ENCODE measurements at places on chromosomes 16 and 17.

DNA sequence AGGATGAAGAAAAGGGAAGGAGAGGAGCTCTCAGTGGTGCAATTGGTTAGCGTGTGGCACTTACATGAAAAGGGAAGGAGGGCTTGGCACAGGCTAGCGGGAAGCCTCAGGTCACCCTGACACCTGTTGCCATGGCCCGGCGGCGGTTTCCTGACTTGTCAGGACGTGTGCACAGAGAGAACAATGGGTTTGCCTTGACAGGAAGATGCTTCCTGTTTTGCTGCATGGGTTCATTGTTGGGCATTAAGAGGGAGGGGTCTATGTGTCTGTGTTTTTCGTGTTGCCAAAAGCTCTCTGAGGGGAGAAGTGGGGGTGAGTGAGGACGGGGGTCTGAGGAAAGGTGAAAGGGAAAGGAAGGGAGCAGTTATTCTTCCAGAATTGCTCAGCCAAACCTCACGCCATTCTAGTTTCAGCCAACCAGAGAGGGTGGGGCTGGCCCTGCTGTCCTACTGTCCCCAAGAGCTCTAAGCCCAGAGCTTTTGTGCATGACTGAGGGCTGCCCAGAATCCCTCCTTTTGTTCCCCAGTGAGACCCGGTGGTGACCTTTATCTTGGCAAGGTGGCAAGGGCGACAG, 17.1 kb upstream of the CCR7 start:
- DNase-seq, result peak; percentile 55

DNA sequence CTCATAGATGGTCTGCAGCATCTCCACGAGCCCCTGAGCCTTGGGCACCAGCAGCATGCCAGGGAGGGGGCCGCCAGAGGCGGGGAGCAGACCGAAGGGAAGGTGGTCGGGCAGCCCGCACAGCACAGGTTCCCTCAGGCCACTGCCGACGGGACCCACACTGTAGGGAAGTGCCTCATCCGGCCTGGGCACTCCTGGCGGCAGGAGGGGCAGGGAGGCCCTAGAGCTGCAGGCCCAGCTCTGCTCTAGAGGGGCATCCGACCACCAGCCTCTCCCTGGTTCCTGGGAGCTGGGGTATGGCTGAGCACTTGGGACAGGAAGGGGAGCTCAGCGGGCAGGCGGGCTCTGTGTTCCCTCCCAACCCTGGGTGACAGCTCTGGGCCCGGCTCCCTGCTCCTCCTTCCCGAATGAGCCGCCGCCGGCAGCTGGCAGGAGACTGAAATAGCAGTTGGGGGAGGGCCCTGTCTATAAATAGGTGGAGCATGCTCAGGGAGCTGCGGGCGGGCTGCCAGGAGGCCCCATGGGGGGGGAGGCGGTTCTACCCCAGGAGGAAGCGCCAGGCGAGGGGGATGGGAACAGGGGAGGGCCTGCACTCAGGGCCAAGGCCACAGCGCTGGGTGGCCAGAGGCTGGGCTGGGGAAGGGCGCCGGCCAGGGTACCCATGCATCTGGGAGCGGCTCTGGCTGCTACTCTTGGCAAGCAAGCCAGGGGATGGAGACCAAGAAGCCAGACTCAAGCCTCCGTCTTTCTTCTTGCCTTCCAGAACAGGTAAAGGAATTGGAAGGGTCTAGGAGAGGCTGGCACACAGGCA, 12.4 kb downstream of the HDAC5 start:
- no peak for DNase-seq

DNA sequence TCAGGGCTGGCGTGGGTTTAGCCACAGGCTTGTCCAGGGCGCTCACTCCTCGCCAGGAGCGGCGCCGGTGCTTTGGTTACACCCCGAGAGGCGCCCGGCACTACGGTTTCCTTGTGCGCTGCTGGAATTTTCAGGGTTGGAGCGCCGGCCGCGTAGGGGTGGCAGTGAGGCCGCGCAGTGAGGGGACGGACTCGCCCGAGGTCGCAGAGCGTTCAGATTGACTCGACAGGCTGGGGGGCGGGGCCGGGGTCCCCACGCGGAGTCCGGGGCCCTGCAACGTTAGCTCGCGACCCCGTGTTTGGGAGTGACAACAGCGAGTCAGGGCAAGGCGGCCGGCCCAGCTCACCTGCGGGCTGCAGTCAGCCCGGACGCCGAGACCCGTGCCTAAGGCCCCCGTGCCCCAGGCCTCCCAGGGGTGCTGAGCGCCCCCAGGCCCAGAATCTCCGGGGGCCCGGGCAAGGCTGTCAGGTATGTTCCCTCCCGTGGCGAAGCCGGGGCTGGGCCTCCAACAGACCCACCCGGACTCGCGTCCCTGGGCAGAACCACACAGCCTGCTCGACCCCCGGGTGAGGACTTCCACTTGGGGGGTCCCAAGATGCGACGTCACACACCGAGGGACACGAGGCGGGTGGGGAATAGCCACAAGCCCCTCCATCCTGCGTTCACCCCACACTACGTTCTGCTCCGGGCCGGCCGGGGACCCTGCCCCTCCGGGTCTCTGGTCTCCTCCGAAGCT, 1.3 kb upstream of the ACTG1 start:
- peak; percentile 19 for DNase-seq

- DNase-seq, result no peak
Observed at GRCh38 chr17:38354466-38354865, 2.8 kb downstream of the SOCS7 start.

GRCh38 chr17:32947736-32948135, 19.8 kb downstream of the TMEM98 start:
- no peak for DNase-seq

GRCh38 chr17:27945333-27945616, 52.1 kb upstream of the LYRM9 start:
- no peak for DNase-seq

DNA sequence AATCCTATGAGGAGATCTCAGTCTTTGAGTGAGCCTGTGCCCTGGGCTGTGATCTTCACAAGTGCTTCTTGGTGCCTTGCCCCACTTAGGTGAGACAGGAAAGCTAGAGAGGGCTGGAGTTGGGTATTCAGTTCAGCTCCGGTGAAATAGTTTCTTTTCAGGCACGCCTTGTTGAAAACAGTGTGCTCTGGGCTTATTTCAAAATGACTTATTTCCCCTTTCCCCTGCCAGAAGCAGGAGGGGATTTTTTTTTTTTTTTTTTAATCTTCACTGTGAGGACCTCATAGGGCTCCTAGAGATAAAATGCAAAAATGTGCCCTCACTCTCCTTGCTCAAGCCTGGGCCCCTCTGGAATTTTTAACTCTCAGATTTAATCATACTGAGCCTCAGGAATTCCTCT, 27.2 kb downstream of the MOSMO start:
- DNase-seq, result no peak

DNA sequence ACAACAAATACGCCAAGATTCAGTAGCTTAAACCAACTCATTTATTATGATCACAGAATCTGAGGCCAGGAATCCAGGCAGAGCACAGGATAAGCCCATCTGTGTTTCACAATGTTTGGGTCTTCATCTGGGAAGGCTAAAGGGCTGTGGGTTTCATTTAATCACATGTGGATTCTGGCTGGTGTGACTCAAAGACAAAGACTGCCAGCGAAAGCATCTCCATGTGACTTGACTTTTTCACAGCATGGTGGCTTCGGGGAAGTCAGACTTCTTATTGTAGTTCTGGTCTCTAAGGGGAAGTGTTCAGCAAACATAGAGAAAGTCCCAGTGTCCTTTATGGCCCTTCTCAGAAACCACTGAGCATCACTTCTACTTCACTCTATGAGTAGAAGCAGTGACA, 1014.4 kb upstream of the GOT2 start:
- no peak for DNase-seq

GRCh38 chr17:9342225-9342624, 233.4 kb downstream of the STX8 start:
- no peak for DNase-seq

DNA sequence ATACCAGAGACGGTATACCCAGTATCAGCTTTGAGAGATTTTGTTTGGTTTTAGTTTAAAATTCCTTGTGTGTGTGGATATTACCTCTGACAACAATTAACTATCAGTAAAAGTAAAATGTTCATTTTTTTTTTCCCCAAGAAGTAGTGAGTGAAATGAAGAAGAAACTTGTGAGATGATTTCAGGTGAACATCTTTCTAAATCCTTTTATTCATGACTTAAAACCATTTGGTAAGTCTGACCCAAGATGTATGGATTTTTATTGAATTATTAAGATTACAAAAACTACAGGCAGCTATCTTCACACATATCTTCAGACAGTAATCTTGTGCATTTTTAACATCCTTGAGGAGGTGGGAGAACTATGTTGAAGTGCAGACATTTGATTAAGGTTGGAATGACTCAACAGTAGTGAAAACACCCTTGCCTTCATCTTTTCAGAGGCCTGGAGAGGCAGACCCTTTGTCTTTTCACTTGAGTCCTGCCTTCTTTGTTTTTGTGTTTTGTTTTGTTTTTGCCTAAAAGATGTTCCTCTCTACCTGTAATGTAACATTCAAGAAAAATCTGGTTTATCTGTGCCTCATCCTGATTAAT, 240.3 kb upstream of the TBX2 start:
- DNase-seq, result no peak

- DNase-seq, result no peak
Observed at GRCh38 chr17:33905338-33905800, 349.7 kb upstream of the CCL2 start.

GRCh38 chr17:74723891-74724290, 11.2 kb upstream of the CD300LF start:
- no peak for DNase-seq

- no peak for DNase-seq
Observed at GRCh38 chr16:14502256-14502875, 127.7 kb downstream of the PARN start.

DNA sequence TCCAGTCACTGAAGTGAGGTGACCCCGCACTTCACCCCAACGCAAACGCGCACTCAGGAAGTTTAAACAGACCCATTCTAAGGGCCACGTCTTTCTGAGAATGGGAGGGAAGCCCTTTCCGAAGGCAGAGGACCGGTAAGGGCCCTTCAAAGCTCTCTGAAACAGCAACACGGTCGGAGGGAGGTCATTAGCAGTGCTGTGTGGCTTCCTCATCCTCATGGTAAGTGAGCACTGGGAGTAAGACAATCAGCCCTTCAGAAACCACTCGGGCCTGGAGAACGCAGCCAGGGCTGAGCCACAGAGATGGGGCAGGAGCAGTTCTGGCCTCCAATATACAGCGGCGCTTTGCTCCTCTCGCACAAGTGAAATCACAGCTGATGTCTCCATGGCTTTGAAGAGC, 23.7 kb downstream of the SRL start:
- no peak for DNase-seq

DNA sequence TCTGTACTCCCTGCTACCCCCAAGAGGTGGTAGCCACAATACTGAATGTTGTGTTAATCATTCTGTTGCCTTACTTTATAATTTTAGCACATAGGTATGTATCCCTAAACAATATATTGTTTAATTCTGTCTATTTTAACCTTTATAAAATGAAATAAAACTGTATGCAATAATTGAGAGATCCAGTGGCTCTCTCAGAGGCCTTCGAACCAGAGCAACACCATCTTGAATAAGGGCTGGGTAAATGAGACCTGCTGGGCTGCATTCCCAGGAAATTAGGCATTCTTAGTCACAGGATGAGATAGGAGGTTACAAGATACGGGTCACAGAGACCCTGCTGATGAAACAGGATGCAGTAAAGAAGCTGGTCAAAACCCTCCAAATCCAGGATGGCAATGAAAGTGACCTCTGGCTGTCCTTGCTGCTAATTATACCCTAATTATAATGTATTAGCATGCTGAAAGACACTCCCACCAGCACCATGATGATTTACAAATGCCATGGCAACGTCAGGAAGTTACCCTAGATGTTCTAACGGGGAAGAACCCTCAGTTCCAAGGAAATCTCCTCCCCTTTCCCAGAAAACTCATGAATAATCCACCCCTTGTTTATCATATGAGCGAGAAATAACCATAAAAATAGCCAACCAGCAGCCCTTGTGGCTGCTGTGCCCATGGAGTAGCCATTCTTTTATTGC, 2.0 kb upstream of the CANT1 start:
- no peak for DNase-seq

DNA sequence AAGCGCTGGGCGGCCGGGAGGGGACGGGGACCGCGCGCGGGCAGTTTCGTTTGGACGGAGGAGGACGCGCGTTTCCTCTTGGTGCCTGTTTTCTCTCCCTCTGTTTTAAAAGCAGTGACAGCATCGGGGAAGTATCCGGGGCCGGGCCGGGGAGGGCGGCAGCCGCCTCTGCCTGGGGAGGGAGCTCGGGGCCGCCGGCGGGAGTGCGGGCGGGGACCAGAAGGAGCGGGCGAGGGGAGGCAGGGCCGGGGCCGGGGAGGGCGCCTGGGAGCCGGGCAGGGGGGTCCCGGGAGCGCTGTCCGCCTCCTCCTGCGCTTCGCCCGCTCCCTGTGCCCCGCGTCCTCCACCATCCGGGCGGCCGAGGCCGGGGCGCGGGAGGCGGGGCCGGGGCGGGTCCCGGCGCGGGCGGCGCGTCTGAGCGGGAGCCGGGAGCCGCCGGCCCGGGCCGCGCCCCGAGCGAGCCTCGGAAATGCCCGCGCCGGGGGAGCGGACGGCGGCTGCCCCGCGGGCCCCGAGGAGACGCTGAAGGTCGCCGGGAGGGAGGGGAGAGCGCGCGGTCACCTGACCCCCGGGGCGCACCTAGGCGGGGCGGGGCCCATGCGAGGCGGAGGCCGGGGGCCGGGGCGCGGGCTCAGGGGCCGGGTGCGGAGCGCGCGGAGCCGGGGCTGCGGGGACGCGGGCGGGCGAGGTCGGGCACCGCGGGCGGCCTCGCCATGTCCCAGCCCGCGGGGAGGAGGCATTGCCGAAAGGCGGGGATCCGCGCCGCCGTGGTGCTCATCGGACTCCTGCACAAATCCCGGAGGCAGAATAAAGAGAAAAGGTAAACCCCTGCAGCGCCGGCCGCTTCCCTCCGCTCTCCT, 57.3 kb downstream of the RAP1GAP2 start:
- peak; percentile 18 for DNase-seq

GRCh38 chr16:77332792-77333191, 102.0 kb downstream of the ADAMTS18 start:
- no peak for DNase-seq

DNA sequence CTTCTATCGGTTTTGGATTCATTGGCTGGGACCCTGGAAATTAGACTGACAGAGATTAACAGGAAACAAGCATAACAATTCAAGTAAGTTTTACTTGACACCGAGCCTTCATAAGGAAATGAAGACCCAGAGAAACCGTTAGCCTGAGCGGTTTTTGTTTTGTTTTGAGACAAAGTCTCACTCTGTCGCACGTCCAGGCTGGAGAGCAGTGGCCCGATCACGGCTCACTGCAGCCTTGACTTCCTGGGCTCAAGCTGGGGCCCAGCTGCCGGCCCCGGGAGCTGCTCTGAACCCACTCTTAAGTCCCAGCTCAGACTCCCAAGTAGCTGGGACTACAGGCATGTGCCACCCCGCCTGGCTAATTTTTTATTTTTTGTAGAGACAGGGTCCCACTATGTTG, 321.3 kb downstream of the SEC14L1 start:
- no peak for DNase-seq

Measured in effector memory CD4-positive, alpha-beta T cell (primary cell).